CD4-positive, alpha-beta T cell (primary cell): ENCODE measurements at places on chromosomes 2 and 18.

- no peak for DNase-seq
Measured at GRCh38 chr2:40716879-40717278, 265.0 kb upstream of the SLC8A1 start.

GRCh38 chr2:70708376-70709199, 59.4 kb downstream of the ADD2 start:
- no peak for DNase-seq

DNA sequence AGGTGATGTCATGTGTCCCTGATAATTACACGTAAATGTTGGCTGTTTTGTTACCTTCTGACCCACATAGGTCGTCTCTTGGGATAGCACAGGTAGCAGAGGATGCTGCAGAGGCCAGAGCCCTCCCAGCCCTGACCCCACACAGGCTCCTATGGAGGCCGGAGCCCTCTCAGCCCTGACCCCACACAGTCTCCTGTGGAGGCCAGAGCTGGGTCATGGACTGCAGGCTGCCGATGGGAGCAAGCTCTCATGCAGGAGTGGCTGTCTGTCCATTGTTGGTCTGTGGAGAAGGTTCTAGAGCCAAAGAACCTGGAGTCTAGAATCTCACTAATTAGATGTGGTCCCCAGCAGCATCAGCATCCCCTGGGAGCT, 155.5 kb downstream of the LDLRAD4 start:
- no peak for DNase-seq

GRCh38 chr2:143607231-143608062, 478.2 kb downstream of the ARHGAP15 start:
- no peak for DNase-seq

DNA sequence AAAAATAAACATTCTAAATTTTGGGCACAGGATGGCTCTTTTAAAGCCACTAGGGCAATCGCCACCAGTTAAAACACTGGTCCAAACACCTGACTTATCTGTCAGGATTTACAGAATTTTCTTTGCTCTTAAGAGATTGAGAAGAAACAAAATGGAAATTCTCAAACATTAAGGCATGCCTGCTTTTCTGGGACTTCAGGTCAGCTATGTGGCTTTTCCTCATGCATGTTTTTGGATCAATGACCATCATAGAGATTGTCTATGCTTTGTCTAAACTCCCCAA, 112.7 kb downstream of the SMAD2 start:
- no peak for DNase-seq

DNA sequence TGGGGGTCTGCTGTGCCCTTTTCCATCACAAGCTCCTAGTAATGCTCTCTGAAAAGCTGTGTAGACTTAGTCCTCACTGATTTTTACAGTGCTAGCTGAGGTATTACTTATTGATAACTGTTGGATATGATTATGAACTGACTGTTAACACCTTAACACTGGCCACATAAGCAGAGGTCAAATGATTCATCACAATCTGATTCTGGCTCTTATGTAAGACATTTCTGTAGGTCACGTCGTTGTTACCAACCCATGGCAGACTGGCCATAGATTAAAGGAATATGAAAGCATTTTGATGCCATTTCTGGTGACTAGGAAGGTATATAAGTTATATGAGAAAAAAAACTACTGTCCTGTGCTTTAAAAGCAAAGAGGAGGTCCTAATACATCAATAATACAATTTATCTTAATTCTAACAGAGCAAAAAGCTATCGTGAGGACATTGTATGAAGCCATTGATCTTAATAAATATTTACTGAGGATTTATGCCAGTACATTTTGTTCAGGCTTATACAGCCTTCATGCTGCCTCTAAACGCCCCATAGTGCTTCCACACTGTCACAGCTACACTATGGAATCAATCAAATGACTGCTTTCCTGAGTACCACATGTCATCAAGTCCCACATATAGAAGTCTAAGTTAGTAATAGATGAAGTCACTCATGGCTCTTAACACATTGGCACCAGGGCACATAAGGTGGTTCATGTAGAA, 6.9 kb upstream of the RND3 start:
- no peak for DNase-seq
